ENCODE measurements at places on chromosomes 2 and 18.

DNA sequence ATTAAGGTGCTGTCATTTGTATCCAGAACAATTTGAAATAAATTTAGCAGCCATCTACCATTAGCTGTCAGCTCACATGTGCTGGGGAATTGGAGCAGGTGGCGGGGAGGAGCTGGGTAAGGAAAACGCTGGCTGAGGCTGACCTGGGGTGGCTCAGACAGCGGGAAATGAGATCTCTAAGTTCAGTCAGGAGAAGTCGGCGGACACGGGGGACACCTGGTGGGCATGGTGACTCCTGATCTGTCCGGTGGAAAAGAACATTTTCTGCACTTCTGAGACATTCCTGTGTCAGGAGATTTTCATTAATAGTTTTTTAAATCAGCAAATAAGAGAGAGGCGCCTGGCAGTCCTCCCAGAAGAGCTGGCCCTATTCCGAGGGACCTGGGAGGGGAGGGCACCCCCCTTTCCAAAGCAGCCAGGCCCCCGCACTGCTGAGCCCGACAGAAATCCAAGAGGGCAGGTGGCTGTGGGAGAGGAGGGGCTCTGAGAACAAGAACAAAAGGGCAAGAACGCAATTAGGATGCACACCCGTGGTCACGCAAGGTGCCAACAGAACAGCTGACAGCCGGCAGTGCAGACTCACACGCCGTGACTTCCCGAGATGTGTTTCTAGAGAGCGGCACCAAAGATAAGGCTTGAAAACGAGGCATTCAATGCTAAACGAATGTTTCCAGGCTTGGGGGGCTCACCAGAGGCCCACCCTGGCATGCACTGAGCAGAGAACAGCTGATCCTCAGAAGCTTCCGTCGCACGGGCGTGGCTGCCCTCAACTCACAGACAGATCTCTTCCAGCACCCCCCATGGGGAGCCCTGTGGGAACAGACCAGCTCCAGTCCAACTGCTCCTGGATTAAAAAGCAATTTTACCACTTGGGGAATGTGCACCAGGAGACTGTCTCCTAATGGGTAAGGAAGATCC, 26.4 kb downstream of the SLC66A2 start:
- DNase-seq: no peak

- no peak for DNase-seq
These were observed 13.0 kb downstream of the SDC1 start for GRCh38 chr2:20211860-20212458.

DNA sequence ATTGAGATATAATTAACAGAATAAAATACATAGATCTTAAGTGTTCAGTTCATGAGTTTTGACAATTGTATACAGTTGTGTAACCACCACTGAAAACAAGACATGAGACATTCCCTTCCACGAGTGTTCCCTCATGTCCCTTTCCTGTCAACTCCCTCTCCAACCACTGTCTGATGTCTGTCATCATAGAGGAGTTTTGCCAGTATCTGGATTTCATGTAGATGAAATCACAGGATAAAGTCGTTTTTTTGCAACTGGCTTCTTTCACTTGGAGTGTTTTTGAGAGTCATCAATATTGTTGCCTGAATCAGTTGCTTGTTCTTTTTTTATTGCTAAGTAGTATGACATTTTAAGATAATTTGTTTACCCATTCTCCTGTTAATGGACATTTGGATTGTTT, 52.7 kb downstream of the RBMS1 start:
- DNase-seq: no peak

DNA sequence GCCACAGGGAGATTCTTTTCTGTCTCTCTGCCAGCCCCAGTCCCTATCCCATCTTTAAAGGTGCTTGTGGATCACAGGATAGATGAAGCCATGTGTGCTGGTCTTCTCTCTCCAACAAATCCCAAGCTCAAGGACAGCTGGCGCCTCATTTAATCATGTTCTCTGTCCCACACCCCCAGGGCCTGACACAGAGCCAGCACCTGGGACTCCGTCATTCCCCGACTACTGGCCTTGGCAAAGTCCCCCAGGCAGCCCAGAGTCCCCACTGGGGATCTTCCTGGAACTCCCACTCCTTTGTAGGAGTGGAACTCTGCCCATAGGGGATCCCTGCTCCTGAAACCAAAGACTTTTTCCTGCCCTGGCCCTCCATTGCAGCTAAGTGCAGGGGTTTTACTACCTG, 60.8 kb downstream of the MTHFD2 start:
- DNase-seq: no peak

All from MCF 10A (cell line).